ENCODE measurements at places on chromosomes 7 and 10. TPM values are rescaled to one million over a fixed set of nuclear protein-coding genes. Genes with fewer than 3 reads are reported as not detected.

GRCh38 chr7:83451501-83452045, 197.4 kb downstream of the SEMA3E start:
- DNase-seq = peak; percentile 15
- H3K4me3 ChIP-seq = no peak overlapping the region
- H3K27me3 ChIP-seq = no peaks in the 10 kb centered on the region
- no peaks in the 10 kb centered on the region for H3K36me3 ChIP-seq
- no peaks in the 10 kb centered on the region for H3K4me1 ChIP-seq

DNA sequence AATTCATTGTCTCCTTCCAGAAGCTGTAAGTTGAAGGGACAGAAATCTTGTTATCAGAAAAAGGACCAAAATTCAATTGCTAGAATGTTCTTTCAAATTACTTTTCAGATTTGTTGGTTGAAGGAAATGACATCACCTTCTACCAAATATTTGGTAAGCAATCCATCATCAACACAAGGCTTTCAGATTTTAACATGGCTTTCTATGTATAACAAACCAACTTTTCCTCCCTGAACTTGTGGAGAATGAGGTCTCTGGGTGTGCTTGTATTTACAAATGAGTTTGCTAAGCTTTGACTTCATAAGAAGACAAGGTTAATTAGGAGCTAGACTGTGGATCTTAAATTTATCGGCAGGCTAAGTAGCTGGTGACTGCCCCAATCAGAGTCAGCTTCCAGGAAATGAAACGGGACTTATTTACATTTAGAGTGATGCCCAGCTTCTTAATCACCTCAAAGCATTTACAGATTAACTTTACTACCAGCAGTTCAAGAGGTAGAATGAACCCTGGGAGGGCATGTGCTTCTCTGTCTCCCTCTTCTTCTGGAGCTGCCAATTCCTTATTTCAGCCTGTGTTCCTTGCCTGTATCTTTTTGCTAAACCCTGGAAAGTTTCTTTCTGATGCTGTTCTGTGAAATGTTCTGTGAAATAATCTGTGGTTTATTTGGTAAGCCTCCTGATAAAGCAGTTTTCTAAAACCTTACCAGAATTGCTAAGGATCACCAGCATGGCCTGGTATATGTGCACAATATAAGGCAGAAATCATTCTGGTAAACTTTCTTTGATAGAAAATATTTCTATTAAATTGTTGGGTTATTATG, 248.8 kb upstream of the FZD8 start:
- no peak overlapping the region for H3K4me3 ChIP-seq
- DNase-seq = no peak
- no peaks in the 10 kb centered on the region for H3K27me3 ChIP-seq
- peaks cover 3% of the 10 kb centered on the region for H3K4me1 ChIP-seq

DNA sequence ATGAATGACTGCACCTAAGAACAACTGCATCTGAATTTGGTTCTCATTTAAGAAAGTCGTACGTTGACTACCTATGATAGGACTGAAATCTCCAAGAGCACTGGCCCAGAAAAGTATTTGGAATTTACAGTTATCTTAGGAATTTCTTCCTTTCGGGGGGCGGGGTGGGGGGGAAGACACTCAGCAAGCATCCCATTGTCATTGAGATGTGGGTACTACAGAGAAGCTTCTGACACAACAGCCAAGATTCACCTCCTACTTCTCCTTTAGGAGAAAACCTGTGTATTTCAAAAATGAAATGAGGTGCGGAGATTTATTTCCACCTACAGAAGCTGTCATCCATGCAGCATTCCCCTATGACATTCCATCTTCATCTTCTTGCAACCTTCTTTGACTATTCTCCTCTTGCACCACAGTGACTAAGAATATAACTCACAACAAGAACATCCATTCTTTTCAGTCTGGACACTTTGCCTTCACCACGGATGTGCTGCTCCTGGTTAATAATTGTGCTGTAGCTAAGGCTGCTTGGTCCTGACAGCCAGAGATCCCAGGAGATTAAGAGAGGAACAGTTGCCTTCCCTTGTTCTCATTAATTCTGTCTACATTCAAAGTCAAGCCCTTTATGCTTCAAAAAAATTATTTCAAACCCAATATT, 98.4 kb upstream of the FRMD4A start:
- no peak overlapping the region for H3K4me3 ChIP-seq
- H3K27me3 ChIP-seq = no peaks in the 10 kb centered on the region
- H3K36me3 ChIP-seq = no peaks in the 10 kb centered on the region
- H3K27ac ChIP-seq = no peak overlapping the region
- H3K4me1 ChIP-seq = no peaks in the 10 kb centered on the region

The ANK3 gene
- 74.1 TPM for total RNA-seq

The DPYSL4 gene
- 3.1 TPM for total RNA-seq

GRCh38 chr7:151708610-151709009, 168.3 kb downstream of the PRKAG2 start:
- H3K27me3 ChIP-seq = no peaks in the 10 kb centered on the region
- DNase-seq = no peak
- no peaks in the 10 kb centered on the region for H3K4me1 ChIP-seq
- no peaks in the 10 kb centered on the region for H3K36me3 ChIP-seq
- no peak overlapping the region for H3K27ac ChIP-seq

DNA sequence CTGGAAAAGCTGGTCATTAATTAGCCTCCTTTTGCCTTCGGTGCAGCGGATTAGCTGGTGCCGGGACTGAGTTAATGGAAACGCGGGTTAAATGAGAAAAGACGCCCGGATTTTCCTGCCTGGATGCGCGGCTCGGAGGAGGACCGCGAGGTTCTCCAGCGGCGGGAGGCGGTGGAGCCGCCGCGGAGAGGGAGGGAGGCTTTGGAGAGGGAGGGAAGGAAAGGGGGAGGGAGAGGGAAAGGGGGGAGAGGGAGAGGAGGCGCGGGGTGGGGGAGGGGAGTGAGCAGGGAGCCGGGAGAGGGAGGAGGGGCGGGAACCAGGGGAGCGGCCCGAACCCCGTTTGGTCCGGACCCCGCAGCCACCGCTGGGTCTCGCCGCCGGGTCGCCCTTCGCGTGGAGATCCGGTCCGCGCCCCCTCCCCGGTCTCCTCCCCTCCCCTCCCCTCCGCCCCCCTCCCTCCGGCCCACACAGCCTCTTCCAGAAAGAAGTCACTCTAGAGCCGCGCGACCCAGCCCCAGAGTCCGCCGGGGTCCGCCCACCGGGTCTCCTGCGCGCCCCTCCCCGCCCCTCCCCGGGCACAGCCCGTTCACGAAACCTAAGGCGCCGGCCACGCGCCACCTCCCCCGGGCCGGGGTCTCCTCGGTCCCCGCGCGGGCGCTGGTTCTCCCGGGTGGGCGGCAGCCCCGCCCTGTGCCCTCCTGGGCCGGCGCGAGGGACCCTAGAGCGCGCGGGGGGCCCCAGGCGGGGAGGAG, 347.5 kb downstream of the DNAJB6 start:
- peaks cover 87% of the 10 kb centered on the region for H3K27me3 ChIP-seq
- DNase-seq = no peak
- H3K27ac ChIP-seq = no peak overlapping the region
- H3K36me3 ChIP-seq = no peaks in the 10 kb centered on the region
- no peaks in the 10 kb centered on the region for H3K4me1 ChIP-seq

The INMT gene
- total RNA-seq = 123 TPM

GRCh38 chr10:10911471-10911921, 106.2 kb upstream of the CELF2 start:
- DNase-seq = peak; percentile 86
- H3K27ac ChIP-seq = peak overlapping the region; percentile 71
- H3K27me3 ChIP-seq = no peaks in the 10 kb centered on the region
- H3K4me1 ChIP-seq = peaks cover 14% of the 10 kb centered on the region

The FAM204A gene
- 54.5 TPM for total RNA-seq

The EN2 gene
- not detected for total RNA-seq

The SMARCD3 gene
- 49.4 TPM for total RNA-seq

- no peak overlapping the region for H3K4me3 ChIP-seq
- no peaks in the 10 kb centered on the region for H3K36me3 ChIP-seq
- peaks cover 4% of the 10 kb centered on the region for H3K4me1 ChIP-seq
- DNase-seq = peak; percentile 81
- peaks cover 33% of the 10 kb centered on the region for H3K27me3 ChIP-seq
Observed at GRCh38 chr10:101014230-101014884, 14.7 kb downstream of the LZTS2 start.

GRCh38 chr10:126063353-126063791, 167.0 kb downstream of the FANK1 start:
- H3K27ac ChIP-seq = no peak overlapping the region
- DNase-seq = no peak
- no peaks in the 10 kb centered on the region for H3K36me3 ChIP-seq
- H3K27me3 ChIP-seq = peaks cover 3% of the 10 kb centered on the region

- H3K4me3 ChIP-seq = no peak overlapping the region
- DNase-seq = no peak
- no peaks in the 10 kb centered on the region for H3K4me1 ChIP-seq
- H3K36me3 ChIP-seq = no peaks in the 10 kb centered on the region
- H3K27me3 ChIP-seq = no peaks in the 10 kb centered on the region
Observed at GRCh38 chr7:50142425-50143017, 49.5 kb upstream of the ZPBP start.

DNA sequence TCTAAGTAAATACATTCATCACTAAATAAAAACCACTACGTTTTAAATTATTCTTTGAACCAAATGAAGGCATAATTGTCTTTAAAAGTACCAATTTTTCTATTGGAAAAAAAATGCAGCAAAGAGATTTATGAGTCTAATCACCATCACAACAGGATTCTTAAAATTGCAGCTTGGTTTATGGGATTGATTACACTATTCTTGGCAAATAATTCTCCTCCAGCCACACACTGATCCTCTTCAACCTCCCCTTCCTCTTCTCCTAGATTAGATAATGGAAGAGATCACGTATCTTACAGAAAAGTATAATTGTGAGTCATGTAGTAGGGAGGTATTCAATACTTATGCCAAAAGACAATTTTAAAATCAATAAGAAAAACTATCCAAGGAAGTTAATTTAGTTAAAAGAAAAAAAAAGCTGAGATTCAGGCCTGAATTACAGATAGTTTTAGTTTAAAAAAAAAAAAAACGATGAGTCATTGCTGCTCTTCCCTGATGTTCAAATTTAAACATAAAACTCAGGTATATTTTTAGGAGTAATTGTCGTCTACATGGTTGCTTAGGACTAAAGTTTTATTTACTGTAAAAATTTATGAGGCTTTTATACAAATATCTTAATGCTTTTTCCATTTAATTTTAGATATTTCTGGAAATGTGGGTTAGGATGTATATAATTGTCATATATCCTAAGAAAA, 133.7 kb upstream of the CDK1 start:
- H3K36me3 ChIP-seq = no peaks in the 10 kb centered on the region
- H3K27ac ChIP-seq = no peak overlapping the region
- no peak for DNase-seq
- H3K4me3 ChIP-seq = no peak overlapping the region
- no peaks in the 10 kb centered on the region for H3K27me3 ChIP-seq

The AGMO gene
- 0.58 TPM for total RNA-seq

GRCh38 chr10:59901470-59901869, 4.9 kb downstream of the CCDC6 start:
- H3K4me1 ChIP-seq = peaks cover 18% of the 10 kb centered on the region
- no peak overlapping the region for H3K27ac ChIP-seq
- no peak overlapping the region for H3K4me3 ChIP-seq

The ASB10 gene
- total RNA-seq = not detected

GRCh38 chr7:90846192-90846591, 250.1 kb downstream of the CDK14 start:
- no peak overlapping the region for H3K27ac ChIP-seq
- no peak for DNase-seq
- H3K27me3 ChIP-seq = no peaks in the 10 kb centered on the region
- H3K4me3 ChIP-seq = no peak overlapping the region

DNA sequence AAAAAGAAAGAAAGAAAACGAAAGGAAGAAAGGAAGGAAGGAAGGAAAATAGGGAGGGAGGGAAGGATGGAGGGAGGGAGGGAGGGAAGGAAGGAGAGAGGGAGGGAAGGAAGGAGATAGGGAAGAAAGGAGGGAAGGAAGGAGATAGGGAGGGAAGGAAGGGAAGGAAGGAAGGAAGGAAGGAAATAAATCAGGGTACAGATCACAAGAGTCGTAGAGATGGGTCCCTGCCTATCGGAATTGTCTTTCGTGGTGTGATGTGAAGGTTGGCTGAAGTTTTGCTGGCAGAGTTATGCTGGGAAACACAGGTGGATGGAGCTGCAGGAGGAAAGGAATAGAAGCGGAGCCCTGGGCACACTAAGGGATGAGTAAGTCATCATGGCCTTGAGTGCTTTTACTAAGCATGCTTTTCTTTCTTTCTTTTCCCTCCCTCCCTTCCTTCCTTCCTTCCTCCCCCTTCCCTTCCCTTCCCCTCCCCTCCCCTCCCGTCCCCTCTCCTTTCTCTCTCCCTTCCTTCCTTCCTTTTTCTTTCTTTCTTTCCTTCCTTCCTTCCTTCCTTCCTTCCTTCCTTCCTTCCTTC, 11.9 kb upstream of the TPST1 start:
- H3K27me3 ChIP-seq = no peaks in the 10 kb centered on the region
- no peak overlapping the region for H3K4me3 ChIP-seq
- H3K4me1 ChIP-seq = no peaks in the 10 kb centered on the region
- H3K27ac ChIP-seq = no peak overlapping the region
- DNase-seq = no peak

- peaks cover 49% of the 10 kb centered on the region for H3K4me1 ChIP-seq
- H3K4me3 ChIP-seq = no peak overlapping the region
- H3K27ac ChIP-seq = peak overlapping the region; percentile 90
- no peaks in the 10 kb centered on the region for H3K36me3 ChIP-seq
- no peaks in the 10 kb centered on the region for H3K27me3 ChIP-seq
- peak; percentile 89 for DNase-seq
Observed at GRCh38 chr10:93458821-93459257, 23.3 kb downstream of the MYOF start.

DNA sequence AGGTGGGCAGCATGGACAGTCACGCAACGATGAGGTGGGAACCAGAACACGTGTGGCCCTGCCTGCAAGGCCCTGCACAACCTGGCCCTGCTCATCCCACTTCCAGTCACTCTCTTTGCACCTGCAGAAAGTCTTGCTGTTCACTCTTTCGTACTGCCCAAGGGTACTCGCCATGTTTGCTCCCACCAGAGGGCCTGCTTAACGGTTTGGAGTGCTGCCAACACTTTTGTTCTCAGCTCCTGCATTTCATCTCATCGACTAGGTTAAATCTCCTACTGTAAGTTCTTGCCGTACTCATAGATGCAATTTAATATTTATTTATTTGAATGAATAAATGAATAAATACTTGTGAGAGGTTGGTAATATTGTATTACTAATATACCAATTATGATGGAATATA, 315.3 kb downstream of the SDK1 start:
- no peaks in the 10 kb centered on the region for H3K27me3 ChIP-seq
- no peak for DNase-seq
- no peaks in the 10 kb centered on the region for H3K36me3 ChIP-seq
- no peak overlapping the region for H3K4me3 ChIP-seq

DNA sequence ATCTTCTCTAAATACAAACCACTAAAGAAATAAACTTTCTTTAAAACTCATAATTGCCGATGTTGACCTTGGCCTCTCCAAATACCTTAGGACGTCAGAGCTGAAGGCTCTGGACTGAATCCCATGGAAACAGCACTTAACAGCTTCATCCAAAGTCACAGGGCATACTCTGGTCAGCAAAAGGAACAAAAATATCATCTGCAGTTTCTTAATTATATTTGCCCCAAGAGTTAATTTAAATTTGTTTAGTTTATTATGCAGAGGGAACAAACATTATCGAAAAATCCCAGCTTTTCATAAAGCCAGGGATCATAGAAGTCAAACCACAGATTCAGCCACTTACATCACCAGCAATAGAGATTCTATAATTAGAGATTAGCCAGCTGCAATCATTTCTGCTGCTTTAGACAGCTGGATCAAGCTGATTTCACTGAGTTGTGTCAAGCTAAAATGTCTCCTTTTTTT, 20.5 kb upstream of the FAM13C start:
- no peaks in the 10 kb centered on the region for H3K36me3 ChIP-seq
- no peak for DNase-seq
- H3K4me1 ChIP-seq = no peaks in the 10 kb centered on the region

- H3K27ac ChIP-seq = no peak overlapping the region
- H3K36me3 ChIP-seq = no peaks in the 10 kb centered on the region
- H3K27me3 ChIP-seq = no peaks in the 10 kb centered on the region
- H3K4me3 ChIP-seq = no peak overlapping the region
Observed at GRCh38 chr10:102457591-102458150, 6.3 kb upstream of the C10orf95 start.

The NUTM2B gene
- total RNA-seq = 1.5 TPM

The NRF1 gene
- total RNA-seq = 14.0 TPM

Measured in left lung (tissue), 14 donors.